ENCODE measurements at places on chromosomes 5 and 9.

- peak; percentile 64 for DNase-seq
These were observed 26.5 kb downstream of the TRMO start for GRCh38 chr9:97895695-97896332.

- no peak for DNase-seq
These were observed 40.1 kb upstream of the TIFAB start for GRCh38 chr5:135492319-135492626.

GRCh38 chr9:113368982-113369854 lies 7.6 kb downstream of the HDHD3 start:
- DNase-seq, result no peak

DNA sequence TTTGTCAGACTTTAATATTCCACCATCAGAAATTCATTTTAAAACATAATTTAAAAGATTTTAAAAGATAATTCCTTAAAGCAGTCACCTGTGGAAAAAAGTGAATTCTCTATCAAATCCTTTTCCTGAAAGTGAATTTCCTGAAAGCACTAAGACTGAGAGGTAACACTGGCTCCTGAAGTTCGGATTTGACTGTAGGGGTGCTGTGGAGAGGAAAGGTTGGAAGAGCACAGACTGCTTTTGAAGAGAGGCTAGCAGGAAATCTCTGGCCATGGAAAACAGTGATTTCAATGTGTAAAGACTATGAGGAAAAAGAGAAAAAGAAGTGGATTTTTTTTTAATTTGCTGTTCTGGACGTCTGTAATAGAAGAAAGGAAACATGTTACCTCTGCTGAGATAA lies 35.7 kb upstream of the TMEM161B start:
- DNase-seq, result no peak

DNA sequence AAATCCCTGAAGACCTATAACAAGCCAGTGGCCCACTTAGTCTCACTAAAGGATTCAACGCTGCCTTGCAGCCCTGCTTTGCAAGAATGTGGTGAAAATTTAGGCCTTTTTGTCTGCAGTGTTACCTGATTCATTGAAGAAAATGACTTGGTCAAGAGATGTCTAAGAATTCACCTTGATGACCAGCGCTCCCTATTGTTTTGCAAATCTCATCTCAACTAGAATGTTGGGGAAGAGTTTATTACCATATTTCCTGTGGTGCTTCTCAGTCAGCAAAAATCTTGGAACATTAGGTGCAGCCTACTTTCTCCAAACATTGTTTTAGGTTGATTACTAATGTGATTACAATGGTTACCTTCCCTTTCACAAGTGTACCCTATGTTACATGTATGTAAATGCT lies 53.5 kb downstream of the PLK2 start:
- no peak for DNase-seq

GRCh38 chr5:175427762-175428161 lies 16.2 kb downstream of the DRD1 start:
- no peak for DNase-seq

DNA sequence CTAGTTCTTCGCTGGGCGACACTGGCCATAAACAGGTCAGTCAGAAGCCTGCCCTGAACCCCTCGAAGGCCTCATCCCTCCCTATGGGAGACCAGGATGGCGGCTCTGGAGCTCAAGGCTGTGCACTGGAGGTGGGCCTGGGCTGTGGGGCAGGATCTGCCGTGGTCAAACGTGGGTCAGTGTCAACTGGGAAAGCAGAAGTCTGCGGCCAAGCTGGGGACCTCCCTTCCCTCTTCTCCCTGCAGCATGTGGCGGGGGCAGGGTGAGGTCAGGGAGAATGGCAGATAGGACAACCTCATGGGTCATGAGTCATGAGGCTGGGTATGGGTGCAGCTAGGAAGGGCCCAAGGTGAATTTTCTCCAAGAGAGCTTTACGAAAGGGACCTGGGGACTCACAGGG lies 132.9 kb downstream of the RXRA start:
- DNase-seq, result no peak

GRCh38 chr5:140372971-140373487 lies 13.0 kb downstream of the SLC4A9 start:
- DNase-seq, result peak; percentile 88

GRCh38 chr5:112342389-112342788 lies 76.7 kb downstream of the EPB41L4A start:
- DNase-seq, result no peak

DNA sequence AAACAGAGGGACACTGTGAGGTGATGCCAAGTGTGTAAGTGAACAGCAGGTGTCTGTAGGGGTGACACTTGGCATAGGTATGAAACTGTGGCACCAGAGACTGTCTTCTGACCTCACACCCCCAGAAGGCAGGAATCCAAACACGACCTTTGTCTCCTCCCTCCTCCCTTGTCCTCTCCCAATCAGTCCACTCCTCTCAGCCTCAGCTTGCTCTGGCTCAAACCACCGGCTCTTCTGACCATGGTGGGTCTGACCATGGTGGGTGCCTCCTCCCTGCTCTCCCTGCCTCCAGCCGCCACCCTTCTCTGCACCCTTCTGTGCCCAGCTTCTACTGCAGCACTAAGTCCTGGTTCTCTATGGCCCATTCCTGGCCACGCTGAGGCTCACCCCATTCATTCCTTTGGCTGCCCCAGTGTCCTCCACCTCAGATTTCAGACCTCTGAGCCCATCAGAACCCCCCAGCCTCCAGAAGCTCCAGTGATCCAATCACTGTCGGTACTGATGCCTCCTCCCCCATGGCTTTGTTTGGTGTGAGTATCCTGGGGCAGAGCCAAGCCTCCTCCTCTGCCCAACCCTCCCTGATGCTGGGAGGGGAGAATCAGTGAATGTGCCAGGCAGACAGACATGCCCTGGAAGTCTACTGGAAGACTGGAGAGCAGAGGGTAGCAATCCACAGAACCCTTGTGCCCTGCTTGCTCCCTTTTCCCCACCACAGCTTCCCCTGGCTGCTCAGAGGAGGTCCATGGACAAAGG lies 1.7 kb upstream of the ARID3C start:
- no peak for DNase-seq

DNA sequence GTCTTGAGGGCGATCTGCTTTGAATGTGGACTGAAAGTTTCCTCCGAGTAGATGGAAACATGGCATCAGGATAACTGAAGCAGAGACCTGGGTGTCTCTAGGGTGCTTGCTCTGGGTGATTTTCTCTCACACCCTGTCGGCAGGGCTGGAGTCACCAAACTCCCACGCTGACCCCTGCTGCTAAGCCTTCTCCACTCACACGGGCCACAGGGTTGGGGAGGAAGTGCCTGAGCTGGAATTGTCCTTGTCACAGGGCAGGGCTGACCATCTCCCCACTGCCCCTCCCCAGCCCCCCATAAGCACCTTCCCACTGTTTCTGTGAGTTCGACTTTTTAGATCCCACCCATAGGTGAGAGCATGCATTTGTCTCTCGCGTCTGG lies 212.9 kb downstream of the FANCC start:
- no peak for DNase-seq

DNA sequence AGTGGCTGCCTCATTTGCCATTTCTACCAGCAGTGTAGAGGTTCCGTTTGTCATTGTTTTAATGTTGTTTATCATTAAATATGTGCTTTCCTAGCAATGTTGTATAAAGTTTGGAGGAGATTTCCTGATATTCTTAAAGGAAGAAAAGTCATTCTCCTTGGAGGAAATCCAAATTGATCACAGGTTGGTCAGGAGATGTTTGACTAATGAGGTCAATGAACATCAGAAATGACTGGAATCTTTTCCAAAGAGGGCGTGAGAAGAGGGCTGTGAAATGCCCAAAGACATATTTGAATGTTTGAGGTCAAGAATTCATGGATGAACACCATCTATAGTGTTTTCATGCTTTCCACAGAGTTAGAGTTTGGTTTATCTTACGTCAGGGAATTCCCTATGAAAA lies 471.3 kb downstream of the MAT2B start:
- no peak for DNase-seq

- DNase-seq, result no peak
These were observed 398.3 kb downstream of the NTRK2 start for GRCh38 chr9:85067792-85068191.

DNA sequence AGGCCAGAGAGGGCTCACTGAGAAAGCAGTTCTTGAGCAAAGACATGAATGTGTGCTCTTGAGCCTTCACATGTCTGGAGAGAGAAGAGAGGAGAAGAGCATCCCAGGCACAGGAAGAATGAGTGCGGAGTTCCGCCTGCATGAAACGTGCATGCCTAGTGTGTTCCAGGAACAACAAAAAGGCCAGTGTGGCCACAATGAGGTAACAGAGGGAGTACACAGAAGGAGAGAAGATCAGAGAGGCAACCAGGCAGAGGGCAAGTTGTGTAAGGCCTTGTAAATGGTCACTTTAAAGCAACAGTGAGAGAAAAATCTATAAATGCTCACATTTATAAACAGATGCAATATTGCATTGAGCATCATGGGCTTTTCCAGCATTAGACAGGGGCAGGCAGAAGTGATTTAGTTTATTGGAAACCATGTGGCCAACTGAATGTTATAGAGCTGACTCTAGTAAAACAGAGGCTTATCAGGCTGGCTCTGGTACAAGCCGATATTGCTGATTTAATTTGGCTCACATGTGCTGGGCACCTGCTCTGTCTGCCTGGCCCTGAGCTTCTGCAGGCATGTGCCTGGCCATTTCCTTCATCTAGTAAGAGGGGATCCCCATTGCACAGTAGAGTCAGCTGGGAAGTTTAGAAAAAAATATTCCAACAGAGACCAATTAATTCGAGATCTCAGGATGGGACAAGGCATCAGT lies 185.3 kb downstream of the SAXO1 start:
- no peak for DNase-seq

DNA sequence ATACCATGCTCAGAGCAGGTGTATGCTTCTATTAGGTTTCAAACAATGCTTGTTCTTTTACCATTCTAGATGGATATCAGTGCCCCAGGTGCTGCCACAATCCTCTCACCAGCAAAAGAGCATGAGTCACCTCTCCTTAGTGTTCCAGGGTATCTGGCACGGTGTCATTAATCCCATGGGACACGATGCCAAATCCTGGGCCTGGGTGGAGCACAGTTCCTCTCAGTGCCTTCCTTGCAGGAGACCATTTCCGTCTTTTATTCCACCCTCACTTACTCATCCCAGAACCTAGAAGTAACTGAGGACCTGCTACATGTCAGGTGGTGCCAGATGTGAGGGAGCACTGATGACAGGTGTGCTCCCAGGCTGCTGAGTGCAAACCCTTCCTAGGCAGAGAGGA lies 1.3 kb upstream of the OR13J1 start:
- no peak for DNase-seq

- DNase-seq, result no peak
These were observed 65.4 kb upstream of the GDNF start for GRCh38 chr5:37905230-37905629.

- DNase-seq, result no peak
These were observed 59.0 kb downstream of the BASP1 start for GRCh38 chr5:17276445-17276844.

- peak; percentile 30 for DNase-seq
These were observed 547 bp downstream of the ANP32B start for GRCh38 chr9:97983589-97984187.

- no peak for DNase-seq
These were observed 118.7 kb upstream of the SLCO6A1 start for GRCh38 chr5:102617191-102618187.

- DNase-seq, result no peak
These were observed 13.0 kb downstream of the MED10 start for GRCh38 chr5:6365142-6365976.

Data from WTC11 (cell line).